Right renal pelvis (tissue), 4 donors: ENCODE measurements at places on chromosomes 7 and 10.

- DNase-seq: no peak
These were observed 46.7 kb downstream of the PLXDC2 start for GRCh38 chr10:19862811-19863515.

GRCh38 chr7:155285833-155286232 is 11.8 kb upstream of the INSIG1 start:
- no peak for DNase-seq

GRCh38 chr10:3407208-3407607 is 234.6 kb upstream of the PITRM1 start:
- DNase-seq: no peak

GRCh38 chr10:6542999-6543430 is 37.1 kb downstream of the PRKCQ start:
- DNase-seq: no peak

GRCh38 chr7:120981888-120982615 is 6.5 kb upstream of the CPED1 start:
- no peak for DNase-seq

DNA sequence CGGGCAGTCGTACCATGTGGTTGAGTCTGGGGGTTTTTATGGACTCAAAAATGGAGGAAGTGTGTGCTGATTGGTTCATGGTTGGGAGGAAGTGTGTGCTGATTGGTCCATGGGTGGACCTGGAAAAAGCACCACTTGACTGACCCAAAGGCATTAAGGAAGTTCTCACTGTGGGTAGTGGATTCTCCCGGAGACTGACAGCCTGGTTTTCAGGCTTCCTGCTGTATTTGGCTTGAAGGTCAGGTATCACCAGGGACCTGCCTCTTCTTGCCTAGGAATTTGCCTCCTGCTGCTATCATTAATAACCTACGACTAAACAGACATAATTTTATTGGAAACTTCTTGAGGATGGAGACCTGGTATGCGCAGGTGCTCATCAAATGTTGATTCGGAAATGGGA is 268.8 kb upstream of the LRGUK start:
- no peak for DNase-seq

DNA sequence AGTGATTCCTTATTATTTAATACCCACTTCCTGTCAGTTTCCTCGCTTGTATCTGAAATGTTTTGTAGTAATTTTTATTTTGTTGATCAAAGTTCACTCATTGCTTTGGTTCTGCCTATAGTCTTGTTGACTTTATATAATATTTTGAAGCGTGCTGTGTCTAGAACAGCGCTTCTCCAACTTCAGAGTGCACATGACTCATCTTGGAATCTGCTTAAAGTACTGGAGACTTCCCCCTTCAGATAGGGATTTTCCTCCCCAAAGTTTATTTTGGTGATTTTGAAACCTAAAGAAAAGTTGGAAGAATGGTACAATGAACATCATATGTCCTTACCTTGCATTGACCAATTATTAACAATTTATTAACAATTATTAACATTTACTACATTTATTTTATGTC is 5.8 kb downstream of the COMTD1 start:
- DNase-seq: no peak

GRCh38 chr10:61125560-61126170 is 181.7 kb upstream of the RHOBTB1 start:
- DNase-seq: no peak

- DNase-seq: no peak
These were observed 4.1 kb downstream of the PRSS2 start for GRCh38 chr7:142774826-142775225.

DNA sequence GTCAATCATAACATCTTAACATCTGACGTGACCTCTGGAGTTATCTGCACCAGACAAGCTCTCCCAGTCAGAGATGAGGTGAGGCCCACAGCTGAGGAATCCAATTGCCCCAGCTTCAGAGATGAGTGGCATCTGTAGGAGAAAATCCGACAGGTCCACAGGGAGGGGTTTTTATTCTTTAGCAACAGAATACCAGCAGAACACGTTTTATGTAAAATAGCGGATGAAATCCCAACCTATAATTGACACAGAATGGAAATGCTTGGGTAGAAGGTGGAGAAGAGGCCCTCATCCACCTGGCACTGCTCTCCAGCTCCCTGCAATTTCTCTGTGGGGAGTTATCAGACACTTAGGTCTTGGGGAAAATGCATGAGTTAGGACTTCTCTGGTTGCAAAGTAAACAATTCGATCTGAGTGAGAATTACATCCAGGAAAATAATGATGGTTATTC is 144.2 kb upstream of the NRP1 start:
- no peak for DNase-seq

DNA sequence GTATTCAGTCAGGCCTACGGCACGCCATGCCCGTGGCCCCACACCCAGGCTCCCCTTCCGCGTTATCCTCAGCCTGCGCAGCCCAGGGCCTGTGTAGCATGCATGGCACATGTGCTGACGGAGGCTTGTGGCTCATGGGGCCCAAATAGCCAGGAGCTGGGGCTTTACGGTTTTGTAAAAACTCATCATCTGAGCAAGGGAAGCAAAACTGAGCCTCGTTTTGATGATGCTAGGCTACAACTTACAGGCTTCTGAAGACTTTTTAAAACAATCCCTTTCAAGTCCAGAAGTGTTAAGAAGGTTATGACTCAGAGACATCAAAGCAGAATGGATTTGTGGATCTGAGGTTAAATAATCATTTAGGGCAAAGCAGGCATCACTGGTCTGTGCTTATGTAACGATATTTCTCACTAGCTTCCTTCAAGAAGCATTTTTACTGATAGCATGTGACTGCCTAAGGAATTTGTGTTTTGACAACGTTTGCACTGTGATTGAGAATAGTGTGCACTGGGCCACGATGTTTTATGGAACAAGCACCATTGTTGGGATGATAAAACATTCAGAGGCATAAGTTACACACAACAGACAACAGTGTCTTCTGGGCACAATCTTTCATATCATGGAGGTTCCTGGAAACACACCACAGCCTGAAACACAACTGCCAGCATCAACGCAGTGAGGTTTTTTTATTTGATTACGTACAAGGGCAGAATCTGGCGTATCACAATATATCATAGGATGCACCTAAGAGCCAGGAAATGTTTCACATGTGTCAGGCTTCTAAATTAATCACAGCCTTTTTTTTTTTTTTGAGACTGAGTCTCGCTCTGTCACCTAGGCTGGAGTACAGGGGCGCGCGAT is 274.3 kb downstream of the CCDC3 start:
- DNase-seq: no peak

DNA sequence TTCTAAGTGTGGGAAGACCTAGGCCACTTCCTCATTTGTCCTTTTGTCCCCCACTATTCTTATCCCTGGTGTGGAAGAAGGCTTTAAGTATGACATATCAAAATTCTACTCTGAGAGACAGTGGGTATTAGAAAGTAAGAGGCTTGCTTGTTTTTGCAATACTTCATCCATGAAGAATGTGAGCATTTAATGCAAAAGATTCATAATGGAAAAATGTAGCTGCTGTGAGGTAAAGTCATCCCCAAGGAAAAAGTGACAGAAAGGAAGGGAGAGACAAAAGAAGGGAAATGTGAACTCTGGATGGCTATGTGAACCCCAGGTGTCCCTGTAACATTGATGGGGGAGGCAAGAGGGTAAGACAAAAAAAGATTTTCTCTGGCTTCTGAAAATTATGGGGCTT is 607.5 kb downstream of the SORCS1 start:
- DNase-seq: no peak

DNA sequence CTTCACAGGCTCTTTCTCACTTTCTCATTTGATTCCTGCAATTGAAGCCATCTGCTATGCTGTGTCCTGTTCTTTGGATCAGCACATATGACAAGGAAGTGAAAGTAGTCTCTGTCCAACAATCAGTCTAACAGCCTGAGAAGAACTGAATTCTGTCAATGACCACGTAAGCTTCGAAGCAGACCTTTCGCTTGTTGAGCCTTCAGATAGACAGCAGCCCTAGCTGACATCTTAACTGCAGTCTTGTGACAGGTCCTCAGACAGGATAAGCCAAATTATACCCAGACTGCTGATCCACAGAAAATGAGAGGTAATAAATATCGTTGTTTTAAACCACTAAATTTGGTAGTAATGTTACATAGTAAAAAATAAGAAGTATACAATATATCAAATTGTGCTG is 691.0 kb upstream of the LRRTM3 start:
- no peak for DNase-seq

- DNase-seq: no peak
These were observed 9.6 kb upstream of the STRA8 start for GRCh38 chr7:135224027-135224426.

DNA sequence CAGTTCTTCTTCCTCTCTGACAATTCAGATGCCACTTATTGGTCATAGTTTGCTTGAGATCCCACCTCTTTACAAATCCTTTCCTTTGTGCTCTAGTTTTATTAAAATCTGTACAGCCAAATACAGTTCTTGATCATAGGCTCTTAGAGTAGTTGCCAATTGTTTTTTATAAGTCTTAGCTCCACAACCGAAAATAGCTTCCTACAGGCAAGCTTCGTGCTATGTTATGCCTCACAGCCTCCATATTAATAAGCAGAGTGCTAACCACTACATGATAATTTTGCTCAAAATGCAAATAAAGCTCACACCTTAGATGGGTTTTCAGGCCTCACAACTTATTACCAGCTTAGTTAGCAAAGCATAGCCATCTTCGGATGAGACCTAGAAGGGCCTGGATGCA is 688.9 kb downstream of the MAGI2 start:
- DNase-seq: no peak

DNA sequence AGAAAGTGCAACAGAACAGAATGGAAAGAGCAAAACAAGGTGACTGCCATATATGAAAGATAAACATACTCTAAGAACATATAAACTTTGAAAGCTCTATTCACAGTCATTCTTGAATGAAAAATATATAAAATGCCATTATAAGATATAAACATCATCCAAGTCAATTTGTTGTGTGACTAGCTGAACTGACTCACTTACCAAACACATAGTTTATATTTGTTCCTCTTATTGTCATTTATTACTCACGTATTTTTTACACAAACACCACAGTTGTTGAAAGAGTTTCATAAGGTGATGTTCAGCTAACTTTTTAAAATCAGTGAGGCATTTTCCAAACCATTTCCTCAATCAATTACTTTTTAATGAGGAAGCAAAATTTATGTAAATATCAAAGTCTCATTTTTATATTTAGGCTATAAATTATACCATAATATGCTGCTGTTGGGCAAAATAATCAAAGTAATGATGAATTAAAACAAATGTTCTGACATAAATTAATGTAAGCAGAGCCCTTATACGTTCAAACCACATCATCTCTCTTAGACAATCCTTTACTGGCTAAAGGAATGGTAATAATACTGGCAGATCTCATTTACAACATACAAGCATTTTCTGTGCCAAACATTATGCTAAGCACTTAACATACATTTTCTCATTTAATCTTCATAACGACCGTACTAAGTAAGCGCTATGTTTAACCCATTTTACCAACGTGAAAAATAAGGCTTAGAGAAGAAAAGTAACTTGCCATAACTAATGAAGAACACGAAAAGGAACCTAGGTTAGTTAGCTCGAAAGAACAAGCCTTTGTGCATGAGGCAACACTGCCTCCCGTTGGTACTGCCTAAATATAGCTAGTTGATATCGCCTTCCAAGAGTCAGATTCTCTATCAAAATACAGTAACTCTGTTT is 7.3 kb downstream of the LRRN3 start:
- no peak for DNase-seq

DNA sequence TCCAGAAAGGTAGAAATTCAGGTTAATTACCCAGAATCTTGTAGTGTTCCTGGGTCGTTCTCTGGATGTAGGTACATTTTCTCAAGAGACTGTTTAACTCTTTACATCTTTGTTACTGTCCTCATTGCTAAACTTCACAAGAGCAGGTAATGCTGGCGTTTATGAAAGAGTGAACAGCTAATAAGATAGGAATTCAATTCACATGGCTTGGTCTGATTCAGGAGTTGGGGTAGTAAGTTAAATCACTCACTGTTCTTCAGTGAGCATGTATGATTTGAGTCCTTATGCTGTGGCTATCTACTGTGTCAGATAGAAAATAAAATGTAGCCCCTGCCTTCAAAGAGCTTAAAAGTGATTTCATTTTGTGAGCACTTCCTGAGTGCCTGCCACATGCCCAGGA is 480.0 kb downstream of the LRMDA start:
- DNase-seq: no peak

- no peak for DNase-seq
These were observed 112.1 kb downstream of the MDFIC start for GRCh38 chr7:115033917-115034459.

- no peak for DNase-seq
These were observed 902 bp upstream of the CLDN15 start for GRCh38 chr7:101238226-101239182.

DNA sequence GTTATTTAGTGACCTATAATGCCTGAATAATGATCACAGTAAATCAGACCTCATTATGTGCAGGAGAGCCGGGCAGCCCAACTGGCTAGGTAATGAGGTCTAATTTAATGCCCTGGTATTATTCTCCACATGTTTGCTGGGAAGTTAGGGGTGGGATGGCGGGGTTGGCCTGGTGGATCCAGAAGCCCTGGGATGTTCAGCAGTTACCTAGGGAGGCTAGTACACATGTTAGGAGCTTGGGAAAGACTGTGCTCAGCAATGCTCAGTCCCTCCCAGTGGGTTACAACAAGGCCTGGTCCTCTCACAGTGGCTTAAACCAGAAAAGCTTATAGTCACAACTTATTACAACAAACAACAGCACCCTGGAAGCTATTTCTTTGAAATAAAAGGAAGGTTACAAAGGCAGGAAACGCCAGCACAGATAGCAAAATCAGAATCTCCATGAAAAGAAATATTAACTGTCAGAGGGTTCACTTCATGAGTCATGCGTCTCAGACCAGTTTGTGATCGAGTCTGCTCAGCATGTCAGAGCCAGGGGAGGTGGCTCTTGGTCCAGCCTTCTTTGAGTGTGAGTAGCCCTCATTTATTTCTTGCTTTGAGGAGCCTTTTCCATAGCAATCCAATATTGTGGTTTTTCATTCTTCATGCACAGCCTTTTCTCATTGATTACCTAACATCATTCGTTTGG is 418.6 kb upstream of the NPVF start:
- no peak for DNase-seq

- DNase-seq: no peak
These were observed 20.6 kb downstream of the PAPOLB start for GRCh38 chr7:4841007-4841784.

DNA sequence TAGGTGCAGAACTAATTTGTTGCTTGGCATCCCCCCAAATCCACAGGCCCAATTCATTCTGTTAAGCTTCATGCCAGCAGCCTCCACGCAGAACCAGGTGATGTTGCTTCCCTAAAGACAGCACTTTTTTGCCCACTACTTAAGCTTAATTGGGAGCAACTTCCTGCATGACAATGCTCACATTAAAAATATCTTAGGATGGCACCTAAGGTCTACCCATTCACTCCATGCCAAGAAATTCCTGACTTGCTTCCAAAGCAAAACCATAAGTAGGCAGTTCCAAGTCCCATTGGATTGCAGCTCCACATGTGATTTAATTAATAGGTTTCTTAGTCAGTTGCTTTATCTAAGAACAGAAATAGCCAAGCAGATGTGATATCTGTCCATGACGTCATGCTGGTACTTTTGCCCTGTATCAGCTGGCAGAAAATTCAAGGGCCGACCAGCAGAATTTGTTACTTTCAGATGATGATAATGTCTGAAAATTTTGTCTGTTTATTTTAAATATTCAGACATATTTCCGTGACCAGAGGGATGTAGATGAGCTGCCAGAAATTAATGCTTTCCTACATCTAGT is 325.5 kb downstream of the LHFPL3 start:
- no peak for DNase-seq
